ENCODE measurements at places on chromosomes 2 and 18.

- no peak for DNase-seq
Observed at GRCh38 chr2:121133551-121134319, 151.3 kb downstream of the TFCP2L1 start.

DNA sequence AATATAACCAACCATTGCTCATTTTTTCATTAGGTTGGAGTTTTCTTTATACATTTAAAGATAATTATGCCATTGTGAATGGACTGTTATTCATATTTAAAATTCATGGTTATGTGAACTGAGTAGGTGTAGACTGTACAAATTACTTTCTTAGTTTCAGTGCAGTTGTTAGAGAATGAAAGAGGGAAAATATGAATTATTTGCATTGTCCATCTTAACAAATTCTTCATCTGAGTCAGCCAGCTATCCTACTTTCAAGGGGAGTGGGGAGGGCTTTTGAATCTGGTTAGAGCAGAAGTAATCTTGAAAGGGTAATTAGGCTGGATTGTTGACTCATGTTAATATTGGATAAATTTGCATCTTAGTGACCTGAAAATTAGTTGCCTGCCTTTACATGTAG is 212.0 kb downstream of the MCFD2 start:
- DNase-seq: peak; percentile 29

GRCh38 chr2:69997015-69997830 is 35.8 kb upstream of the ASPRV1 start:
- DNase-seq: no peak

- DNase-seq: no peak
Observed at GRCh38 chr2:24459224-24460161, 31.6 kb upstream of the NCOA1 start.

GRCh38 chr2:3703757-3704355 is 481 bp downstream of the DCDC2C start:
- no peak for DNase-seq

DNA sequence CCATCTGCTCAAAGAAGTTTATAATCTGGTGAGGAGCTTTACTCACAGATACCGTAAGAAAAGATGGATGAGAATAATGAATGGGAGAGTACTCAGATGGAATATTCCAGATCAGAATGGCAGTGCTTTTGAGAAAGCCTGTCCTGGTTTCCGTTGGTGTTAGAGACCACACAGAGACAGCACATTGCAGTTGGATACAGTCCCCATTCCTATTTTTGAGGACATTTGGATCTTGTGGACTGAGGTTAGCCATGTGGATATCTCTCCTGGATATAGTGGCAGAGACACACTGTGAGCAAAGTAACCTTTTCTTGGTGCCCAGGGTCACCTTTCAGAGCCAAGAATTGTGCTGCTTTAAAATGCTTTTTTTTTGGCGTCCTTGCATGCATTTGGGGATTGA is 63.7 kb downstream of the TANC1 start:
- DNase-seq: no peak

GRCh38 chr2:190716176-190716807 is 67.4 kb downstream of the NAB1 start:
- no peak for DNase-seq

- DNase-seq: no peak
Observed at GRCh38 chr2:118654945-118655344, 192.5 kb downstream of the EN1 start.

GRCh38 chr18:23351521-23351920 is 101.6 kb upstream of the RIOK3 start:
- no peak for DNase-seq

All from GM06990 (cell line).